ENCODE measurements at places on chromosomes 11 and 22.

DNA sequence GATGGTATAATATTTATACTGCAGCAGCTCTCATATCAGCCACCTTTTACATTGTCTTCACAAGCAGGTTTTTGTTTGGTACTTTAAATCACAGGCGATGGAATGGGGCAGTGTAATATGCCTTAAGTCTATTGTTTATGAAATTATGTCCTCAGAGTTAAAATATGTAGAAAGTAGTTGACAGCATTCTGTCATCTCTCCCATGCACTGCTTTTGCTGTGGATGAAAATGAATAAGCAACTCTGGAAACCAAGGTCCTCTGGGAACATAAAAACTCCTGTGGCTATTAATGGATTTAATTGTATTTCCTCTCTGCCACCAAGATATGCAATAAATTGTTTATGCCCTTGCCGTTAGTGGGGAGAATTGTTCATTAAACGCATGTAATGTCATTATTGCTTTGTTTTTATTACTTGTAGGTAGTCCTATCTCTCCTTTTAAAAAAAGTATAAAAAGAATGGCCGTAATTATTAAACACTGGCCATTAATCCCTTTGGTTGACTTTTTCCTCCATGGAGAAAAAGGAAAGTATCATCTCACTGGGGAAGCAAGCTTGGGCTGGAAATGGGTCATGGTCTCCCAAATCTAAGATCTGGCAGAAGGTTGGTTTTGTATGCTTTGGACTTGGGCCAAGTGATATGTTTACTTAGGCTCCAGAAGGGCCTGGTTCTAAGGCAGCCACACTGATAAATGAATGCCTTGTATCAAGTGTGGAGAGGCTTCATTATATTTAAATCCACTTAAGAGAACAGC, 13.1 kb downstream of the PACS1 start:
- no peak for DNase-seq

DNA sequence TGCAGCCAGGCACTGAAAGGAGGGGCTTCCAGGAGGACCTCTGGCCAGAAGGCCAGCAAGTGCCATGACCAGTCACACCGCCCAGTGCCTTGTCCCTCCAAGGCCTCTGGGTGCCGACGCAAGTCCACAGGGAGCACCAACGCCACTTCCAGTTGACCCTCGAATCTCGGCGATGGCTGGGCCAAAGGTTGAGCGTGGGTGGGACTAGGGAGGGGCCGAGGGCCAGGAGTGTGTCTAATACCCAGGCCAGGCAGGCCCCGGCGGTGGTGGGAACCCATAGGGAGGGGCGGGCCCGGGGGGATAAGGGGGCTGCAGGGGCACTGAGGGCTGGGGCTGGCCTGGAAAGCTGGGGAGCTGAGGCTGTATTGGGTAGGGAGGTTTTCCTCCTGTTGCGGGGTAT, 29.3 kb downstream of the CD5 start:
- DNase-seq = no peak

GRCh38 chr11:83249972-83250593, 36.1 kb downstream of the CCDC90B start:
- peak; percentile 36 for DNase-seq

DNA sequence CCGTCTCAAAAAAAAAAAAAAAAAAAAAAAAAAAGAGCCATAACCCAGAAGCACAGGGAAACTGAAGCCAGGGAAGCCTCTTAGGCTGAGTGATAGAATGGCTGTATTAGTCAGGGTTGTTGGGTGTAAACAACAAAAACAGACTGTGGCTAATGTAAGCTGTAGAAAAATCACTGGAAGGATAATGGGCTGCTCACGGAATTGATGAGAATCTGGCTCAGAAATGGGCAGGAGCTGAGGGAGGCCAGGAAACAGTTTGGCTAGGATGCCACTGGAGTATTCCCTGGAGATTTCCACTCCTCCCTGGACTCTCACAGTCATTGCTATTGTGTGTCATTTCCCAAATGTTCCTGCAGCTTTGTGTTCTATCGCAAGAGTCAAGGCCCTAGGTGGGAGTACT, 22.4 kb downstream of the SLC22A6 start:
- no peak for DNase-seq

GRCh38 chr11:92384802-92385201, 160.2 kb downstream of the FAT3 start:
- peak; percentile 74 for DNase-seq

GRCh38 chr11:117218133-117218915, 13.5 kb downstream of the PCSK7 start:
- DNase-seq = no peak

GRCh38 chr11:109814824-109815223, 278.4 kb upstream of the ZC3H12C start:
- DNase-seq = no peak

- DNase-seq = no peak
Measured at GRCh38 chr11:23123753-23124152, 263.5 kb upstream of the CCDC179 start.

- peak; percentile 16 for DNase-seq
Measured at GRCh38 chr11:94171693-94172440, 43.2 kb downstream of the PANX1 start.

DNA sequence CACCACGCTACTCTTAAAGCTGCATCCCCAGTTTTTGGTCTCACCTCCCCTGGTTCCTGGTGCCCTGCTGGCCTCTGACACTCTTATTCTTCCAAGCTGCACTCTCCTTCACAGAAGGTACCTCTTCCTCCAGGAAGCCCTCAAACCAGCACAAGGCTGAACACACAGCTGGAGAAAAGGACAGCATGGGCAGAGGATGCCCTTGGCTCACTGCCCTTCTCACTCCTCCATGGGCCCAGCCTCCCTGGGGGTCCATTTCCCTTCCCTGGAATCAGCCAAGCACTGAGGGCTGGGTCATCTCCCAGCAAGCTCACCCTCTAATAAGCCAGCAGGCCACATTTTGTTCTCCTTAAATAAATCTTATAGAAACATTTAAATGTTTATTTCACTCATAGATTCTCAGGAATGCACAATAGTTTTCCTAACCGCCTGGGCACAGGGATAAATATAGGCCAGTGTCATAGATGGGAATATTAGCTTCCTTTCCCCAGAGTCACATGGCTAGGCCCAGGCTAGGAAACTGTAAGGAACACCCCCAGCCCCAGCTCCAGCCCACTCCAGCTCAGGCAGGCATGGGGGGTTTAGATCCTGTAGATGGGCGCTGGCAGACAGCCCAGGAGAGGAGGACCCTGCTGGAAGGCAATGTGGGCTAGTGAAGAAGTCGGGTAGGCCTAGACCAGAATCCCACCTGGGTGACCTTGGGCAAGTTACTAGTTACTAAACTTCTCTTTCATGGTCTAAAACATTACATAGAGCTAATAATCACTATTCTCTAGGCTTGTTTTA, 51.5 kb downstream of the IRAG1 start:
- no peak for DNase-seq

- no peak for DNase-seq
Measured at GRCh38 chr11:117664897-117665296, 132.1 kb downstream of the DSCAML1 start.

- DNase-seq = no peak
Measured at GRCh38 chr11:16737818-16738192, 642 bp upstream of the C11orf58 start.

GRCh38 chr11:130650456-130651030, 202.1 kb downstream of the ADAMTS15 start:
- DNase-seq = no peak

DNA sequence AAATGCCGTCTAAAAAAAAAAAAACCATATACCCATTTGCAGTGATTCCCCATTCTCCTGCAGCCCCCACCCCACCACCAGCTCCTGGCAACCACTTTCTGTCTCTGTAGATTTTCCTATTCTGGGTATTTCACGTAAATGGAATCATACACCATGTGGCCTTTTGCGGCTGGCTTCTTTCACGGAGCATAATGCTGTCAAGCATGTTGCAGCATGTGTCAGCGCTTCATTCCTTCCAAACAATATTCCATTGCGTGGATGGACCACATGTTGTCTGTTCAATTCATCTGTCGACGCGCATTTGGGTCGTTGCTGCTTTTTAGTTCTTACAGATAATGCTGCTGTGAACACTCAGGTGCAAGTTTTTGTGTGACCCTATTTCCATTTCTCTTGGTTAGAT, 14.8 kb upstream of the EMID1 start:
- DNase-seq = no peak

DNA sequence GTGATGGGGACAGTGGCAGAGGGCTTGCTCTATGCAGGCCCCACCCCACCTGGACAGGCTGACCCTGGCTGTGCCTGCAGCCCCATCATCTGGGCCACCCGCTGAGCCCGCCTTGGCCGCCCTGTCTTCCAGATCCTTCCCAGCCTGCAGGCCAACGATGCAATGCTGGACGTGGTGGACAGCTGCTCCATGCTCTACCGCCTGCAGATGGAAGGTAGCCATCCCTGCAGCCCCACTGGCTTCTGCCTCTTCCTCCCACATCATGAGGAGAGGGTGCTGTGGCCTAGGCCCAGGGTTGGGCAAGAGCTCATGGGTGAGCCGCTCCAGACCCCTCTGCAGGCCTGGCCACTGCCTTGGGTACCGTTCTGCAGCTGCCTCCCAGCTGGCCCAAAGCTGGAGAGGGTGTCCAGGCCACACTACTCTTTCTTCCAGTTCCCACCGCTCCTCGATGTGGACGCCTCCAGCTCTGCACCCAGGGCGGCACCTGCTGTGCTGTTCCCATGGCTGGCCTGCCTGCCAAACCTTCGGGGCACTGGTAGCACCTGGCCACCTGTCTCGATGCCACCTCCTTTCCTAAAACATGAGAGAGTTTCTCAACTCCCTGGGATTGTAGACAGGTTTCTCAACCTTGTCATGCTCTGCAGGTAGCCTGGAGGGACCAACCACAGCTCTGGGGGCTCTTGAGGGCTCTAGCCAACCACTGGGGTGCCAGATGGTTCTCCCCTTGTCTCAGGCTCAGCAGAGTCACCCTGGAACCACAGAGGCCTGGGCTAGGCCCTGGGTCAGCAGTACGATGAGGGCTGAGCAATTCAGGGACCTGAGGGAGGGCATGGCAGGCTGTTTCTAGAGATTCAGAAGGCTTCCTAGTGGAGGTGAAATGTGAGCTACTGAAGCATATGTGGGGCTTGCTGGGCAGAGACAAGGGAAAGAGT, 9.5 kb upstream of the GTSE1 start:
- no peak for DNase-seq

DNA sequence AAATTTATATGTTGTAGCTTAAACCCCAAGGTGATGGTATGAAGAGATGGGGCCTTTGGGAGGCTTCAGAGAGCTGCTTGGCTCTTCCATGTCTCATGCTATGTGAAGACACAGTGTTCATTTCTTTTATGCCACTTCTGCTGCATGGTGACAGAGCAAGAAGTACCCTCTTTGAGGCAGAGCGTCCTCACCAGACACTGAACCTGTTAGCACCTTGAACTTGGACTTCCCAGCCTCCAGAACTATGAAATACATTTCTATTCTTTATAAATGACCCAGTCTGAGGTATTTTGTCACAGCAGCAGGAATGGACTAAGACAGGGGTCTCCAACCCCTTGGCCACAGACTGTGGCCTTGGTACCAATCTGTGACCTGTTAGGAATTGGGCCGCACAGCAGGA, 146.4 kb upstream of the TIMP3 start:
- no peak for DNase-seq

DNA sequence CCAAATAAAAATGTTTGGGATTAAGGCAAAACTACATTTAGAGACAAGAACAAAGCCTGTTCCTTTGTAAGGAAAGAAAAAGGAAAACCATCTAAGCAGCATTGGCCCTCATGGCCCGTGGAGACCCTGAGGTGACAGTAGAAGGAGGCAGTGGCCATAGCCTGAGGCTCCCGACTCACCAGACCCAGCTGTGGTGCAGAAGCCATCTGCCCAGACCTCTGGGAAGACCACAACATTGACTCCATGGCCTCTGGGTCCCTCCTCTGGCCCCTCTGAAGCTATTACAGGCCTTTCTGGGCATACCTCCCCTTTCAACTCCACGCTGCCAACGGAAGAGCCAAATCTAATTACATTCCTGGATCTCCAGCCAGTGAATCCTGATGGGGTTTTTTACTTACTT, 6.4 kb downstream of the PRAME start:
- DNase-seq = no peak

DNA sequence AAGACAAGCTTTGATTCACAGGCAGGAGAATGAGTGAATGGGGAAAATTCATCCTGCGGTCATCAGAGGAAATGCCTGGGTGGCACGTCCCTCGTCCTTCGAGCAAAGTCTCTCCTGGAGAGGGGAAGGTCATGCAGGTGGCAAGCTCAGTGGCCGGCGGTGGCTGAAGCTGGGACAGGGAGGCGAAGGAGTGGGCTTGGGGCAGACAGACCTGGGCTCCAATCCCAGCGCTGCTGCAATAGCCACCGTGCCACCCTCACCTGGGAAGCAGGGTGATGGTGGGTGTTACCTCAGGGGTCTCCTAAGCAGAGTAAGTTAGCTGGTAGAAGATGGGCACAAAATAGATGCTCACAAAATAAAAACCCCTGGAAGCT, 22.4 kb upstream of the CACNG2 start:
- DNase-seq = no peak

DNA sequence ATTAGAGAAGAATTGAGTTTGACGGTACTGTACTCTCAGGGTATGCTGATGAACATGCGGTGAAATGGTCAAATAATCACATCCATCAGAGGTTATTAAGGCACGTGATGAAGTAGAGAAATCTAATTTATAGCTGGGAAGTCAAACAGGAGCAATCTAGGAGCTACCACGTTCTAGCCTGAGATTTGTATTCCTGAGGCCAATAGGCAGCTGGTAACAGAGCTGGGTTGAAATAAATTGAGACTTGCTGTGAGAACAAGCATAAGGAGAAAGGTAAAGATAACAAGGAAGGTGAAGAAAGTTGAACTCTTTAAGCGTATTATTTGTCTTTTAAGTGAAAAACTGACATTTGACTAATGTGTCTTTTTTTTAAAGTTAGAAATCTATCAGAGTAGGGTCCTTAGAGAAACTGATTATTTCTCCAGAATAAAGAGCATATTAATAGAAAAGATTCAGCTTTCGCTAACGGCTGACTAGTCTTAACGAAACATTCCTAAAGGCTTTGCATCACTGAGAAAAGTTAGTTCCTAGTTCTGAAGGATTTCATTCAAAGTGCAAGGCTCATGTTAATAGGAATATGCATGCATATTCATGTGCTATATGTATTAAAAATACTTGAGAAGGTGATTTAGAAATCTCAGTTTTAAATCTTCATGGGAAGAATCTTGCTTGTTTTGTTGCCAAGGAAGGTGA, 5.2 kb upstream of the WEE1 start:
- DNase-seq = no peak

DNA sequence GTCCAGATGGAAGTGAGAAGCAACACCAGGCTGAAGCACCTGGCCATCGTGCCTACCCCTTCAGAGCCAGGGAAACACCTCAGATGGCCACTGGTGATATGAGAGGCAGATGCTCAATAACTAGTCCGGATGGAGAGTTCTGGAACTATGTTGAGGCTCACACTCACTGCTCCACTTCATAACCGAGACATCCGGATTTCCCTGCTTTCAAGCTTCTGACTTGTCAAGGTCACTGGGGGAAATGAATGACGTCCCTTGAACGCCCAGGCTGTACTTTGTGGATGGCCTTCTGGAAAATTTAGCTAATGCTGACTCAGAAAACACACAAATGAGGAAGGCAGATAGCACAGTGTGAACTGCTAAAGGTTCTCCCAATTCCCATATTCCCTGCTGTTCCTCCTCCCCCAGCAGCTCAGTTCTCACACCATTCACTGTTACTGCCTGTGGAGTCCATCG, at the start of gene LYVE1:
Gene LYVE1 (minus strand): TSS at position 180 of the 456 bp plus-strand sequence. CDS start 133 bp downstream, at position 47.
- peak; percentile 9 for DNase-seq

GRCh38 chr11:3939651-3940190, 84.3 kb downstream of the STIM1 start:
- no peak for DNase-seq

- no peak for DNase-seq
Measured at GRCh38 chr11:111335549-111335948, 37.2 kb downstream of the POU2AF3 start.

All from putamen (tissue), 1 donor.